ENCODE measurements at places on chromosomes 13 and 19.

DNA sequence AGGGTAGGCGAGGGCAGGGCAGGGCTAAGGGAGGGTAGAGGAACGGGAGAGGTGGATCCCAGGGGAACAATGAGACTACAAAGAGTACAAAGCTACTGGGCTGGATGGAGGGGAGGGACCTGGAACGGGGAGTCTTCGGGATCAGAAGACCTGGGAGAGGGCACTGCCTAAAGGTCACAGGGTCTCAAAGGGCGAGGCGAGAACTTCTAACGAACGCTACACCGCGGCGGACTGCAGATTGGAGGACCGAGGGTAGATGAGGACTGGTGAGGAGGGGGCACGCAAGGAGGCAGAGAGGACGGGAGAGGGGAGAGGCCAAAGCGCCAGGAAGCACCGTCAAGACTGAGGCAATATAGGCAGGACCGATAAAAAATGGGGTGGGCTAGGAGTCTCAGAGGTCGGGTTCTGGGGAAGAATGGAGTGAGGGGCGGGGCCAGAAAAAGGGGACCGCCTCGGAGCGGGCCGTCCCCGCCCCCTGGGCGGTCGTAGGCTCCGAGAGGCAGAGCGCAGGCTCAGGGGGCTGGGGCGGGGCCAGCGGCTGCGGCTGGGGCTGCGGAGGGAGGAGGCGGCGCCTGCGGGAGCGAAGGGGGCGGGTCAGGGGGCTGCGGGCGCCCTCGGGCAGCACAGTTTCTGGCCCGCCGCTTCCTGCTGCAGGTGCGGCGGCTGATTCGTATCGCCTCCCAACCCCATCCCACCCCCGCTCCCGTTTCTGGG lies 1.3 kb upstream of the KCNC3 start:
- peak; percentile 67 for DNase-seq

DNA sequence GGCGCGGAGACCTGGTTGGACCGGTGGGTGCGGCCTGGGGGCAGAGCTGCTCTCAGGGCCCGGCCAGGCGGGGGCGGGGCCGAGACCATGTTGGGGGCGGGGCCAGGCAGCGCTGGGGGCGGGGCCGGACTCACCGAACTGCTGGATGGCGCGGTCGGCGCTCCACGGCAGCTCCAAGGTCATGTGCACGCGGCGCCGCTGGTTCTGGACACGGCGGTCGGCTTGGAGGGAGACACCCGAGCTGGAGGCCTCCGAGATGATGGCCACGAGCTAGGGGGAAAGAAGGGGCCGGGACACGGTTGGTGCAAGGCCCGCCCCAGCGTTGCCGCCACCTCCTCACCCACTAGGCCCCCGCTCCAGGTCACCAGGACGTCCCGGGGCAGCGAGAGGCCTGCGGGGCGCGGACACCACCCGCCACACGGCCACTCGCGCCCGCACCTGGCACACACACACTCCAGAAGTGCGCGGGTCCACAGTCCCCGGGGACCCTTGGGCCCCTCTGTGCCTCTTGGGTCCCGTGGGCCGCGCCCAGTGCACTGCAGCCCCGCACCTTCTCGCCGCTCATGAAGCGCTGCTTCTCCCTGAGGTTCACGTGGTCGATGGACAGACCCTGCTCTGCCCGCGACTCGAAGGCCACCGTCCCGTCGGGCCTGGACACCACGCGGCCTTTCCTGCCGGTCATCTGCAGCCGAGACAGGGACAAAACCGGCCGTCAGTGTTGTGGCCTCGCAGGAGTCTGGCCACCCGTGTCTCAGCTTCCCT lies 8.7 kb downstream of the GPX4 start:
- DNase-seq: no peak

DNA sequence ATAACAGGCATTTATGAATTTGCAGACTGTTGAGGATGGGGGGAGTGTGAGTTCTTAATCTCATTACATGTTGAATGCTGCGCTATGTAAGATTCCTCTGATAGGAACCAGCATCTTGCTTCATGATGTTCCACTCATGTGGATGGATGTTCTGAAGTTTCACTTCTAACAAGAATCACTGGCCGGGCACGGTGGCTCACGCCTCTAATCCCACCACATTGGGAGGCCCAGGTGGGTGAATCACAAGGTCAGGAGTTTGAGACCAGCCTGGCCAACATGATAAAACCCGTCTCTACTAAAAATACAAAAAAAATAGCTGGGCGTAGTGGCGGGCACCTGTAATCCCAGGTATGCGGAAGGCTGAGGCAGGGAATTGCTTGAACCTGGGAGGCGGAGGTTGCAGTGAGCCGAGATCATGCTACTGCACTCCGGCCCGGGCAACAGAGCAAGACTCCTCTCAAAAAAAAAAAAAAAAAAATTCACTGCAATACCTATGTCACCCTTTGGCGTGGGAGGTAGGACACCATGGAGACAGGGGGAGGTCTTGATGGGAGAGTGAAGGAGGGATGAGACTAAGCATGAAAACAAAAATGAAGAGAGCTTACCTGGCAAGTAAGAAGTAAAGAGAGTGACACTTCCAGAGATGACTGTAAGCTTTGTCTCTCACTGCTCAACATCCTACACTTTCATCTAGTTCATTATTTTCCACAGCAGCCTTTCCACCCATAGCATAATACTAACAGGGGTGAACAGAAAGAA lies 133.0 kb downstream of the DCT start:
- no peak for DNase-seq

DNA sequence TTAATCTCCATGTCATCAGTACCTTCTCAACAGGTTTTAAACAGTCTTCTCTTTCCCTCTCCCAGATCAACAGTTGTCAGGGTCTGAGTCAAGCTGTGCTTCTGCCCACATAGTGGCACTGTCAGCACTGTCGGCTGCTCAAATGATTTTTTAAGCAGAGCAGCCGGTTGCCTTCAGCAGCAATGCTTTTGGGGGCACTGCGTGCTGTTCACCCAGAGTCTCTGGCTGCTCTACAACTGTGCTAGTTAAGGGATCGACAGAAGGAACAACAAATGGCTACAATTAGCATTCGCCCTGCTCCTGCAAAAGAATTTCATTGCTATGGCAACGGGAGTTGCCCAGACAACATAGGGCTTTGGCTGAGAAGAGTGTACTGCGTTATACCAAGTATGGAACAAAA lies 412.9 kb downstream of the DIAPH3 start:
- DNase-seq: no peak

GRCh38 chr13:28751175-28751960 lies 32.6 kb upstream of the SLC46A3 start:
- no peak for DNase-seq

- DNase-seq: no peak
Observed at GRCh38 chr13:86445672-86446071, 646.5 kb upstream of the SLITRK6 start.

DNA sequence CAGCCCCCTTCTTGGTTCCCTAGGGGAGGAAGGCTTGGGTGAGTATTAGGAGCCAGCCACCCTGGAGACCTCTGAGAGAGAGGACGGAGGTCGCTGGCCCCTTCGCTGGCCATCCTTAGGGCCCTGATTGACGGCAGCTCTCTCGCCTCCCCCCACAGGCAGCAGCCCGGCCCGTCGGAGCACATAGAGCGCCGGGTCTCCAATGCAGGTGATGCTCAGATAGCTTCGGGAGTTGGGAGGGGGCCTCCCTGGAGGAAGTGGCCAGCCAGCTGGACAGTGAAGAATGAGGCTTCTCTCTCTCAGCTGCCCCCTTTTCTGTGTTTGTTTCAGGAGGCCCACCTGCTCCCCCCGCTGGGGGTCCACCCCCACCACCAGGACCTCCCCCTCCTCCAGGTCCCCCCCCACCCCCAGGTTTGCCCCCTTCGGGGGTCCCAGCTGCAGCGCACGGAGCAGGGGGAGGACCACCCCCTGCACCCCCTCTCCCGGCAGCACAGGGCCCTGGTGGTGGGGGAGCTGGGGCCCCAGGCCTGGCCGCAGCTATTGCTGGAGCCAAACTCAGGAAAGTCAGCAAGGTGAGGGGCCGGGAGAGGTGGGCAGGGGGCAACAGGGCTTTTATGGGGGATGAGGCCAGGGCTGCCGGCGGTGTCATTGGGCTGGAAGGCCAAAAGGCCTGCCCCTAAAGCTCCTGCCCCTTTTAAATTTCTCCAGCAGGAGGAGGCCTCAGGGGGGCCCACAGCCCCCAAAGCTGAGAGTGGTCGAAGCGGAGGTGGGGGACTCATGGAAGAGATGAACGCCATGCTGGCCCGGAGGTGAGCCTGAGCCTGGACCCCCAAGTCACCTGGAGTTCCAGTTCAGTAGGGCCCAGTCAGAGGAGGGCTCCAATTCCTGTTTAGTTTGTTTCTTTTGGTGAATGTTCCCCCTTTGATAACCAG lies 15.0 kb downstream of the VASP start:
- no peak for DNase-seq

DNA sequence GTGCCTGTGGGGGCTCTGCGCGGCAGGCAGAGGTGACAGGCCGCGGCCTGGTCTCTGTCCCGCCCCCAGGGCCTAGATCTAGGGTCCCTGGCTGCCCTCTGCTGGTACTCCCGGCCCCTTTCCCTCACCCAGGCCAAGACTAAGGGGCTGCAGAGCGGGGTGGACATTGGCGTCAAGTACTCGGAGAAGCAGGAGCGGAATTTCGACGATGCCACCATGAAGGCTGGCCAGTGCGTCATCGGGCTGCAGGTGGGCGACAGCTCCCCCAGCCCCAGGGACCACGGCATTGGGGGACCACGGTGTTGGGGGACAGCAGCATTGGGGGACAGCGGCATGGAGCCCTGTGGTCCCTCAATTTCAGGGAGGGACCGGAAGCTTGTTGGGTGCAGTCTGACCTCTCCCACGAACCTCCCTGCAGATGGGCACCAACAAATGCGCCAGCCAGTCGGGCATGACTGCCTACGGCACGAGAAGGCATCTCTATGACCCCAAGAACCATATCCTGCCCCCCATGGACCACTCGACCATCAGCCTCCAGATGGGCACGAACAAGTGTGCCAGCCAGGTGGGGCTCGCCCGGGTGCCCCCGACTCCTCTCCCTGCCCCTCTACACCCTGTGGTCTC lies 3.8 kb upstream of the ABCA7 start:
- no peak for DNase-seq

GRCh38 chr19:28322491-28322890 lies 890.5 kb downstream of the UQCRFS1 start:
- no peak for DNase-seq

- DNase-seq: no peak
Observed at GRCh38 chr19:55656552-55656951, 1.7 kb downstream of the U2AF2 start.

DNA sequence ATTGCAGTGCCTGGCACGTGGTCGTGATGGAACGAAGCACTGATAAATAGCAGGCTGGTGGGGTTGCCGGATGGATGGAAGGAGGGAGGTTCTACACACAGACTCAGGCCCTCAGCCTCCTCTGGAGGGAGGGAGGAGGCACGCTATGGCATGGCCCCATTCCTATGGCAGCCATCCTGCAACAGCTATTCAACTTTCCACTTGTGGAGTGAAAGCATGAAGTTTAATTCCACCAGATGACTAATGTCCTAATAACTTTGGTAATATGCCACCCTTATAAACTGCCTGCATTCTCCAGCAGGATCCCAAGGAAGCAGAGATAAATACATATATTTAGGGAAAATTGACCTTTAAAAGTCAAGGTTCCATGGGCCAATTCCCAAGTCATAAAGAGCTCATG lies 92.4 kb downstream of the KL start:
- DNase-seq: no peak

DNA sequence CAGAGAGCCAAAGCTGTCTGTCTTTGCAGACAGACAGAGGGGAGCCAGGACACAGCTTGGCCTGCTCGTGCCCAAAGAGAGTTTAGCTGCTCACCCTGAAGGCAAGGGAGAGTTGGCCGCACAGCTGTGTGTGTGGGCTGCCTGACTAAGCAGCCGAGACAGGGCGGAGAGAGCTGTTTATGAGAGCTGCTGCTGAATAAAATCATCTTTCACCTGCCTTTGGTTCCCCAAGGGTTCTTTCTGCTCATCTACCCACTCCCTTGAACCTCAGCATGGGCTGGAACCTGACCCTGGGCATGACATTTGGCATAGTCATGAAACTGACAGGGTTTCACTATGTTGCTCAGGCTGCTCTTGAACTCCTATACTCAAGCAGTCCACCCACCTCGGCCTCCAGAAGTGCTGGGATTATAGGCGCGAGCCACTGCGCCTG lies 98.2 kb downstream of the RBM26 start:
- no peak for DNase-seq

DNA sequence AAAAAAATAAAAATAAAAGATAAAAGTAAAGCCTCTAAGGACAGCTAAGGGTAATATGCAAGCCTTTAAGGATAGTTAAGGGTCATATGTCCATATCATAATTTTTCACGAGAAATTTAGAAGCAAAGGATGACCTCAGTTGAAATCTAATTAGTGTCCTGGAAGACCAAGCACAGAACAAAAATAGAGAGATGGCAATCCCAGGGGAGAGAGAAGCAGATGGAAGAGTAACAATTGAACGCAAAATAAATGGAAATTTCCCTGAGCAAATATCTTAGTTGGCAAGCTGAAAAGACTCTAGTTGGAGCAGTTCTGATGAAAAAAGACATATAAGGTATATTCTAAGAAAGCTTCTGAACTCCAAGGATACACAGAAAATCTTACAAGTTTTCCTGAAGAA lies 275.4 kb downstream of the NALCN start:
- no peak for DNase-seq

DNA sequence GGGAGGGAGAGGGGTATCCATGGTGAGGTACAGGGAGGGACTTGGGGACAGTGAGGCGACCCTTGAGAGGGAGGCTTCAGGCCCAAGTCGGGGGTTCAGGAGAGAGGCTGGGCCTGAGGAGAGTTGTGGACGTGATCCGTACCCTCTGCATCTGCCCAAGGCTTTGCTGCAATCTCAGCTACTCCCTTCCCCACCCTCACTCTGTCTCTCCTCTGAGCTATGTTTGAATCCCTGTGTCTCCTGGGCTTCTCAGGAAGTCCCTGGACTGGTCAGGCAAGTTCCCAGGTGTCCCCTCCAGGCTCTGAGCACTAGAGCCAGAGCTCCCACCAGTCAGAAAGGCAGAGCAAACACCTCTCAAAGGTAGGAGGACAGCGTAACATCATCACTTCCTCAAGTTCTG lies 1.8 kb downstream of the LIN37 start:
- no peak for DNase-seq

GRCh38 chr13:51342706-51343105 lies 3.2 kb downstream of the SERPINE3 start:
- no peak for DNase-seq

GRCh38 chr19:55613930-55614710 lies 8.7 kb downstream of the ZNF865 start:
- no peak for DNase-seq

- no peak for DNase-seq
Observed at GRCh38 chr19:45960595-45961235, 12.9 kb downstream of the NOVA2 start.

DNA sequence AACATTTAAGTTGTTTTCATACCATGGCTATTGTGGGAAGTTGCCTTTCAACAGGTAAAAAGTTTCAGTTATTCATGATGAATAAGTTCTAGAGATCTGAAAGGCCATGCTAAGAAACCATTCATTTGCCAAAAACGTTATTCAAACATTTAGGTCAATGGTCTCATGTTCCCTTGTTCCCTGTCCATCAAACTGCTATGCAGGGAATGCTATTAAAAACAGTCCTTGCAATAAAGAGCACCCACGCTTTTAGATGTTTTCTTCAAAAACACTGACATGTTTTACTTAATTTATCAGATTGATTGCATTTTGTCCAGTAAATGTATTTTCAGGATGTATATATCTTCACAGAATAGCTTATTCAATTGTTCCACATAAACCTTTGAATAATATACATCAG lies 573.2 kb upstream of the PCDH20 start:
- DNase-seq: no peak

- no peak for DNase-seq
Observed at GRCh38 chr13:112103260-112103838, 36.4 kb downstream of the SOX1 start.

All from activated CD4-positive, alpha-beta T cell treated with anti-CD3 and anti-CD28 coated beads, Interleukin-2, amount 50 U/mL, for 4 hours (primary cell).